Cardiac atrium fibroblast (primary cell): ENCODE measurements at places on chromosomes 7 and 10. TPM values are rescaled to one million over a fixed set of nuclear protein-coding genes. Genes with fewer than 3 reads are reported as not detected.

HSPA12A gene
- total RNA-seq, result 1.6 and 4.2 TPM in 2 replicates

OR2A5 gene
- total RNA-seq, result not detected in 2 replicates

MGAM2 gene
- total RNA-seq, result not detected in 2 replicates

DKK1 gene
- total RNA-seq, result 147 and 229 TPM in 2 replicates

TUBB8 gene
- total RNA-seq, result not detected in 2 replicates

SLC26A3 gene
- total RNA-seq, result not detected in 2 replicates

NOS3 gene
- 5.4 and 18.6 TPM in 2 replicates for total RNA-seq

MICU1 gene
- total RNA-seq, result 33.6 and 36.0 TPM in 2 replicates

DLG5 gene
- total RNA-seq, result 15.0 and 18.1 TPM in 2 replicates

MUC3A gene
- not detected in 2 replicates for total RNA-seq

OR2A12 gene
- total RNA-seq, result not detected in 2 replicates

ZNF727 gene
- not detected in 2 replicates for total RNA-seq
